ENCODE measurements at places on chromosomes 6 and 20.

- DNase-seq, result no peak
Measured at GRCh38 chr6:19312241-19312978, 524.8 kb upstream of the ID4 start.

- DNase-seq, result no peak
Measured at GRCh38 chr20:50774515-50774914, 20.3 kb upstream of the BCAS4 start.

DNA sequence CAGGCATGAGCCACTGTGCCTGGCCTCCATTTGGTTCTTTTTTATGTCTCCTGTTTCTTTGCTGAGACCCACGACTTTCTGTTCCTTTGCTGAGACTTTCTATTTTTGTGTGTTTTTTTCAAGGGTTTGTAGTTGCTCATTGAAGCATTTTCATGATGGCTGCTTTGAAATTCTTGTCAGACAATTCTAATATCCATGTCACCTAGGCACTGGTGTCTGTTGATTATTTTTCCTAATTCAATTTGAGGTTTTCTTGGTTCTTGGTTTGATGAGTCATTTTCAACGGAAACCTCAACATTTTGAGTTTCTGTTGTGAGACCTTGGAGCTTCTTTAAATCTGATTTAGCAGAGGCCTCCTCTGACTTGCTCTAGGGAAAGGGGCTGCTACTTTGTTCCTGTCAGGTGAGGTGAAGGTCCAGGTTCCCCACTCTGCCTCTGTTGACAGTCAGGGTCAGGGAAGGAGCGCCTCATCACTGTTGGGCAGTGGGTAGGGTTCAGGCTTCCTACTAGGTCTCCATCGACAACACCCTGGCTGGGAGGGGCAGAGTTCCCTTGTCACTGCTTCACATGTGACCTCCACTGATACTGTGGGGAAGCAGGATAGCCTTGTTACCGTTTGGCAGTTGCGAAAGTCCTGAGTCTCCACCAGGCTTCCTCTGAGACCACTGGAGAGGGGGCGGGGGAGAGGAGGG lies 67.2 kb upstream of the RNF24 start:
- DNase-seq, result no peak

DNA sequence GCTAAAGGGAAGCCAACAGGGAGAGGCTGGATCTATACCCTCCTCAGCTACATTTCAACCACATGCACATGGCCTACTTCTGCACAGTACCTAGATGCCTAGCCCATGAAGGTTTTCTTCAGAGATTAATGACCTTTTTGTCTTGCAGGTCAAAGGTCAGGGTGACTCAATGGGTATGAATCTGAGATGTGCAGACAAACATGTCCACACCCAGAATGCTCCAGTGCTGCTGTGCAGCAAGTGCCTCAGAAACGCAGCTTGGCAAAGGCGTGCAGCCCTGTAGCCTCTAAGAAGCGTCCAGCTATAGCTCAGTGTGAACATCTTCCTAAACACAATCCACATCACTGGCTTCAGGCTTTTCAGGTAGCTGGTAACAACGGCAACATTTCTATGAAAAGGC lies 24.4 kb downstream of the MAP1LC3A start:
- no peak for DNase-seq

DNA sequence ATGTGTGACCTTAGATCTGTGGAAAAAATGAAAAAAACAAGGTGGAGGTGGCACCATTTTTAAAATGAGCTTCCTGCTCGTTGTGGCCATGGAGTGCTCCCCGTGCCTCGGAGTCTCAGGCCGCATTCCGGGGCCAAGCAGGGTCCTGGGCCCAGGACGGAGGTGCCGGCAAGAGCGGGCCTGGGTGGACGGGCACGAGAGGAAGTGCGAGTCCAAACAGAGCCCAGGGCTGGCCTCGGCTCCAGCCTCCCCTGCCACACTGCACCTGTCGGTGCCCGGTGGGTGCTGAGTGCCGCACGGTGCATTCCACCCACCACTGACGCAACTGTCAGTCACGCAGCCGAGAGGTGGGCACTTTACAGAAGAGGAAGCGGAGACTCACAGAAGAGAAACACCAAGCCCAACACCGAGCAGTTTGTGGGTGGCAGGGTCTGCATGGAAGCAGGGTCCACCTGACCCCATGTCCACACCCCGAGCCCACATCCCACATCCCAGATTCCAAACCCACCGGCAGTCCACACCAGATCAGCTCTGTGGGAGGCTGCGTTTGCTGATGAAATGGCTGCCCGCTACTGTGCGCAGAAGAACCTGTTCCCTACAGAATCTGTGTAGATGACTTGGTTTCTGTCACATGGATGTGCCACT lies 97.7 kb downstream of the PSMB1 start:
- no peak for DNase-seq

DNA sequence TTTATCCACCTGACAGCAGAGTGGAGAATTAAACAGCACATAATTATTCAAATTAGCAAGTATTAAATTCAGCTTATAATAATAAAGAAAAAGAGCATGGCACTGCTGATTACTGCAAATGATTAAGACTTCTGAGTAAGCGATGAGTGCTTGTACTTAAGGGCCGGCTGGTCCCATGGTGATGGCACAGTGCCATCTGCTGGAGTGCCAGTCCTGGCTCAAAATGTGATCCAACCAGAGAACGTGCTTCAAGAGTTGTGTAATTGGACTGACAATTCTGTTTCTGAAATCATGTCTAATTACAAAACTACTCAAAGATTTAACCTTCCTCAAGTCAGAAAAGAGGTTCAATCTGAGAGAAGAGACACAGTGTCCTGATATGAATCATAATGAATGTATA lies 181.6 kb upstream of the RGS17 start:
- no peak for DNase-seq

GRCh38 chr6:139230391-139230840 lies 61.4 kb downstream of the TXLNB start:
- no peak for DNase-seq

GRCh38 chr6:127186889-127187288 lies 68.4 kb downstream of the RSPO3 start:
- DNase-seq, result no peak

DNA sequence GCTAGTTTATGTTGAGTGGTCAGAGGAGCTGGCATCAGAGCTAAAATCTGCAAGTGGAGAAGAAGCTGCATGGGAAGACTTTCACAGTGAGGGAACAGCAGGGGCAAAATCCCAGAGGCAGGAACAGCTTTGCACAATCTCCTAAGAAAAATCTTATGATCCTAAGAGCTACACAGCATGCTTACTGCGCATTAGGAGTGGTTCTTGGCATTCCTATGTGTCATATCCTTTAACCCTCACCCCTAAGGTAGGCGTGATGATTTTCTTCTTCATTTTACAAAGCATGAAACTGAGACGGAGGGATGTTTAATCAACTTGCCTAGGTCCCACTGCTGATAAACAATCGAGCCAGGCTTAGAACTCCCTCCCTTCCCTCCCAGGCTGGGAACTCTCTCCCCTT lies 313.6 kb upstream of the SULF2 start:
- no peak for DNase-seq

GRCh38 chr6:52647199-52647598 lies 23.7 kb upstream of the TMEM14A start:
- DNase-seq, result no peak

DNA sequence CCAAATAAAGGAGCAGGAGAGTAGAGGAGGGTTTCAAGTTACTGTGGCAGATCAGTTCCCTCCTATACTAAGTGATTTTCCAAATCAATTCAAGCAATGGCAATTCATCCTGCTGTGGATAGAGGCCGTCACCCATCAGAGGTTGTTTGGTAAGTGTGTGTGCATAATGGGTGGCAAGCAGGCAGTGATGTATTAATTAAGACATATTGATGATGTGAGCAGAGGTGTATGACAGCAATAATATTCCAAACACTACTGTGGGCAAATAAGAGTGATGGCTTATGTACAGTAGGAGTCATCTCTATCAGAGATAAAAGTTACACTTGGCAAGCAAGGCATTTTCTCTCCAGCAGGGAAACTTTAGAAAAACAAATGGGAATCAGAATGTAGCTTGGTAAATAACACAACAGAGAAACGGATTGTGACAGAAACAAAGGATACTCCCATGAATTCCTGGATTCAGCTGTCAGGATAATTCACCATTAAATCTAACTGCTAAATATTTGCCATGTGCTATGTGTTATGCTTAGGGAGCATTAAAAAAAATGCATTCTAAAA lies 196.3 kb downstream of the KHDC1L start:
- no peak for DNase-seq

GRCh38 chr6:49535795-49536194 lies 14.7 kb upstream of the C6orf141 start:
- DNase-seq, result no peak

DNA sequence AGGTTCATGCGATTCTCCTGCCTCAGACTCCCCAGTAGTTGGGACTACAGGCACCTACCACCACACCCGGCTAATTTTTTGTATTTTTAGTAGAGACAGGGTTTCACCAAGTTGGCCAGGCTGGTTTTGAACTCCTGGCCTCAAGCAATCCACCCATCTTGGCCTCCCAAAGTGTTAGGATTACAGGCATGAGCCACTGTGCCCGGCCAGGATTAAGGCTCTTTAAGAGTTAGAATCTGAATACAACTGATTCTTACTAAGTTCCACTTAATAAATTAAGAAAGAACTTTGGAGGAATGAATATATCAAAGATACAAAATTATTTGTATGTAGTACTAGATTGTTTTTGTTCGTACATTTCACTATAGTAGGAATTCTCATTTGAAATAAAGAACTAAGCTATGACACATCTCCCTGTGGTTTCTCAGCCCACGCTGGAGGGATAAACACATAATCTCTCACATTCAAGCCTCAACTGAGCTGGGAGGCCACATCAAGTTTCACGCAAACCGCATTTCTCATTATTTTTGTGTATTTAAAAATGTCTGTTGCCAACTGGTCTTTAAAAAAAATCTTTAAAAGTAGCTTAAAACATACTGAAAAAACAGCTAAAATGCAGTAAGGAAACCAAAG lies 34.2 kb downstream of the DTNBP1 start:
- DNase-seq, result no peak

DNA sequence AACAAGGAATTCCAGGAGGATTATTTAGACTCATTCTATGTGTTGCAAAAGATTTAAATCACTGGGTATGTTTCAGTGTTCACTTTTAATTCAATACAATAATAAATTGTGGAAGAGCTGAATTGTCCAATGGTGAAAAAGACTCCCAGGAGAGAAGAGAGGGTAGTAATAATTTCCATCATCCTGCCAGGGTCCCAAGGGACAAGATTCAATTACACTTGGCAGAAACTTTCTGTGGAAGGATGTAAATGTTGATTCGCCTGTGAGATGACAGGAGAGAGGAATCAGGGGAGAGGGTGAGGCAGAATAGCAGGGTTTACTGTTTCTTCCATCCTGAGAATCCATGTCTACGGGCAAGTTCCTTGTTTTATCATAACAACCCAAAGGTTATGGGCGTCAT lies 342.7 kb downstream of the ESR1 start:
- DNase-seq, result no peak

DNA sequence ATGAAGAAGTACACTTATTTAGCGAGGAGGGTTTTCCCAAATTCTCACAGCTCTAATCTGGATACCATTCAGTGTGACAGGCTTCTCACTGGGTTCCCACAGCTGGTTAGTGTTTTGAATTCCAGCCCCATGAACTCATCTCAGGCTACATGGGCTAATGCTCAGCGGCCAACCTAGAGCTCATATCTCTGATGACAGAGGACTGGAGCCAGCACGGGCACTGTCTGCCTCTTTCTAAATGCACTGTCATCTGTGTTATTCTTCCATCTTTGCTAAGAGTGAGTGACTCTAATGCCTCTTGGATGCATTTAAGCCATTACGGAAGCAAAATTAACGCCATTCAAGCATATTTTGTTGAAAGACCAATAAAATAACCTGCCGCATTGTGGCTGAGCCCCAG lies 308.9 kb upstream of the JAG1 start:
- DNase-seq, result no peak

- DNase-seq, result no peak
Measured at GRCh38 chr20:7375905-7376304, 564.4 kb downstream of the HAO1 start.

- DNase-seq, result no peak
Measured at GRCh38 chr6:46244670-46245069, 73.9 kb upstream of the ENPP5 start.

DNA sequence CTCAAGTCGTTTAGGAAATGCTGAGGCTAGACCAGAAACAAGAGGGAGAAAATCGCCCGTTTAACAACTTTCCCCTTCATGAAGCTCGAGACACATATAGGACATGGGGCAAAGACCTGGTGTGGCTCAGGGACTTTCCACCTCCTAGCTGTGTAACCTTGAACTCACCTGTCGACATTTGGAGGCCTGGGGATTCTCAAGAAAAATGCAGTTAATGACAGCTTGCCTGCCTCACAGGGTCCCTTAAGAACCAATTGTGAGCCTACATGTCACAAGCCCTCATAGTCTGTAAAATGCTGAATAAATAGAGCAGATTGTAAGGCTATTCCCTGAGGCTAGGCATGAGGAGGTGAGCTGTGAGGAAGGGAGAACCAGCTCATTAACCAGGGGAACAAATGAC lies 35.1 kb downstream of the MGME1 start:
- DNase-seq, result no peak

GRCh38 chr6:40881501-40881900 lies 157.5 kb downstream of the UNC5CL start:
- no peak for DNase-seq

- DNase-seq, result no peak
Measured at GRCh38 chr6:107629548-107630129, 139.7 kb downstream of the SOBP start.

DNA sequence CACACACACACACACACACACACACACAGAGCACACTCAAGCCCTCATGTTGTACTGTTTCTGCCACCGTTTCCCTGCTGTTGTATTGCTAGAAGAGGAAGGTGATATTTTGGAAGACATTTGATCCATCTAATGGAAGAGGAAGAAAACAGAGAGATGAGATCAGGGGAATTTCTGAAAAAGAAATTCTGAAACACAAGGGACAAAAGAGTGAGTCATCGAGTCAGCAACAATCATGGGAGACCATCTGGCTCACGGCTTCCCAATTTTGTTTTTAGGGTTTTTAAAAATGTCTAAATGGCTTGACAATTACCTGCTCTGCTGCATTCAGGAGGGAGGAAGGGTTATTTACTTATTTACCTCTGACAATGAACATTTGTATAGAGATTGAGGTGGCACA lies 22.0 kb downstream of the SOX4 start:
- no peak for DNase-seq

GRCh38 chr6:79911992-79912391 lies 35.4 kb downstream of the ELOVL4 start:
- DNase-seq, result no peak

DNA sequence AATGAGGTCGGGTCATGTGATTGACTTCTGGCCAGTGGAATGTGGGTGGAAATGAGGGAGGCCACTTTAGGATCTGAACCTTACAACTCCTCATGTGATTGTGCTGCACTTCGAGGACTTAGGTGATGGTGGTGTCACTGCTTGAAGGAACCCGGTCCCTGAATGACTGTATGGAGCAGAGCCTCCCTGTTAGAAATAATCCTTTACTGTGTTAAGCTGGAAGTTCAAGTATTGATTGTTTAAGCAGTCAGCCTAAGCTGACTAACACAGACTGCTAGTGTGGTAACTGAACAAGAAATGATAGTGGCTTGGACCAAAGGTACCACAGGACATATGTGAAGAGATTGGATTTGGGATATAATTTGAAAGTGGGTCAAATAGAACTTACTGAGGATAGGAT lies 138.0 kb downstream of the OPN5 start:
- no peak for DNase-seq

GRCh38 chr20:52004018-52004417 lies 187.6 kb downstream of the ZFP64 start:
- DNase-seq, result no peak

GRCh38 chr6:6775074-6775473 lies 186.6 kb downstream of the LY86 start:
- no peak for DNase-seq

GRCh38 chr6:51021171-51021570 lies 202.5 kb downstream of the TFAP2B start:
- DNase-seq, result no peak

Measured in cerebellar nuclear complex (tissue), 1 donor.